ENCODE measurements at places on chromosomes 2 and 18.

DNA sequence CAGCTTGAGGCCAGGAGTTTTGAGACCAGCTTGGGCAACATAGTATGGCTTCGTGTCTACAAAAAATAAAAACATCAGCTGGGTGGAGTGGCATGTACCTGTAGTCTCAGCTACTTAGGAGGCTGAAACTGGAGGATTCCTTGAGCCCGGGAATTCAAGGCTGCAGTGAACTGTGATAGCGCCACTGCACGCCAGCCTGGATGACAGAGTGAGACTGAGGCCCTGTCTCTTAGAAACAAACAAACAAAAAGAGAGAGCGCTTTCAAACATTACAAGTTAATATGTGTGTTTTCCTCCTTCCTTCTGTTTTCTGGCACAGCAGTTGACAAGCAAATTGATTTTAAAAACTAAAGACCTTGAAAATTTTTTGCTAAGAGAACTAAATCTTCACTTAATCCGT lies 9.9 kb downstream of the EPC2 start:
- no peak for DNase-seq

DNA sequence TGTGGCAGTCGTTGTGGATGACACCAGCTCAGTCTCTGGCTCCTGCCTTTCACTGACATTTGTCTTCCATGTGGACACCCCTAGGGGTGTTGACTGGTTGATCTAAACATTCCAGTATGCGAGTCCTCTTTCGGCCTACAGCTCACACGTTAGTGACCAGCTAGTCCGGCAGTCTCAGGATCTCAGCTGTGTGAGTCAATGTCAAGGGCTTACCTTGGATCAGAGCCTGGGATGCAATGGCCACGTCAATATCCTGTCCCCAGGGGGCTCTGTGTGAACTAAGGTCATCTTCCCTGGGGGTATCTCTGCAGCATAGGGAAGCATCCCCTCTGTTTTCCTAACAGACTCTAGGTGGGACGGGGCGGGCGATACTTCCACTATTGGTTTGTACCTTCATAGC lies 35.1 kb upstream of the YWHAQ start:
- DNase-seq = no peak

DNA sequence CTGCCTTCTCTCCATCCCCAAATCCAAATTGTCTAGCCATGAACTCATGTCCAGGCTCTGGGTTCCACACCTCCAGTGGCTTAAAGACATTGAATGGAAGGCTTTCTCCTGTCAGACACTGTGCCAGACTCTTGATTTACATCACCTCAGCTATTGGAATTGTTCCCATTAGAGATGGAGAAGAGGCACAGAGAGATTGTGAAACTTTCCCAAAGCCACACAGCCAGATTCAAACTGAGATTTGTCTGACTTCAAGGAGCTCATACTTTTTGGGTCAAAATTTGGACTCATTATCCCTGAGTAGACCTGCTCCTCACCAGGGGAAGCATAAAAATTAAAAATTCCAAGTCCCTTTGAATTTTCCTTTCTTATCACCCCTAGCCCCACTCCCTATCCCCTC lies 18.9 kb upstream of the MYO3B start:
- no peak for DNase-seq

DNA sequence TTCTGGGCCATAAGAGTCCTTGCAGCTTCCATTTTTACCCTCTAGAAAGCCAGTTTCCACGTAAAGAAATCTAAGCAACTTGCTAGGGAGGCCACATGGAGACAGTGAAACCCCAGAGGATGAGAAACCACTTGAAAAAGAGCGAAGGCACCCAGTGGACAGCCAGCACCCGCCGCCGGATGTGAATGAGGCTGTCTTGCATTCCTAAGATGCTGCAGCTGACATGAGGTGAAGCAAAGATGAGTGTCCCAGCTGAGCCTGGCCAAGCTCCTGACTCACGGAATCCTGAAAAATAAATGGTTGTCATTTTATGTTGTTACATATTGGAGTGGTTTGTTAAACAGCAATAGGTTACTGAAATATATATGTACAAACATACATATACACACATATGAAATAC lies 65.9 kb upstream of the STPG4 start:
- no peak for DNase-seq

DNA sequence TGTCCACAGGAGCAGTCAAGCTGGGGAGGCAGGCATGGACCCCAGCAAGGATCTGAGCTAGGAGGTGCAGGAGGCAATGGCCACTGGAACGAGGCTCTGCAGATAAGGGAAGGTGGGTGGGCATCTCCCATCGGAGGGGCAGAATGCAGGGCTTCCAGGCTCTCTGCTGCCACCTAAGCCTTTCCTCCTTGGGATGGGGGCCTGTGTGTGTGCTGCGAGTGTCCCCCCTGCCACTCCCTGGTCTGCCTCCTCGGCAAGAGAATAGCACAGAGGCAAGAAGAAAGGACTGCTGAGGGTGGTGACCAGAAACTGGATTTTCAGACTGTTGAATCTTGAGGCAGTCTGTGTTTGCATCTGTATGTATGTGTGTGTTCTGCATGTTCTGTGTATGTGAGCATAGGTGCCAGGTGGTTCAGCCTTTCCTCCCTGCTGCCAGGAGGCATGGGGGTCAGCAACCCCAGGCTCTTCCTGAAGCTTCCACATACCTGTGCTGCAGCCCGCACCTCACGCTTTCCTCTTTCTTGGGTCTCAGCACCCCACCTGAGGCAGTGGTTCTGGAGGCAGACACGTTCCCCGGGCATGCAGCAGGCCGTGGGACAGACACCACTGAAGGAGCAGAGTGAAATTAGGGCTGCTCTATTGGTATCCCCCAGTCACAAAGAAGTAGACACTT lies 86.7 kb downstream of the EPAS1 start:
- DNase-seq = no peak

DNA sequence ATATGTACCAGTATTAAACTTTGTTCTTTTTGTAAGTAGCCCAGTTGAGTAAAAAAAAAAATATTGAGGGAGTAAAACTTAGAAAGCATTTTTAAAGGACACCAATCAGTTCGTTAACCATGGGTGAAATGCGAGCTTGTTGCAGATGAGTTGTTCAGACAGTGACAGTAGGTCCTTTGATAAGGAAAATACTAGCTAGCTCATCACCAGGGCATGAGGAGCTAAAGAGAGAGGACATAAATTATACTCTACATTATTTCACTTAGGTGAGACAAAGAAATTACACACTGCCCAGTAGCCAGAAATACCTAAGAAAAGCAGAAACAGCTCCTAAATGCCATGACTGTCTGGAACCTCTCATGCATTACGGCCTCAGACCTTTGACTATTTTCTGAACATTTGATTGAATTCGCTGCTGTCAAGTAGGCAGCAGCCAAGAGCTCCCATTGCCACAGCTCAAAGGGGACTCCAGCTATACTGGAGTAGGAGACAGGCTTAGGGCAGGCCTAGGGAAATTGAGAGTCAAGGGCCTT lies 2.6 kb upstream of the HNRNPLL start:
- DNase-seq = no peak

GRCh38 chr2:36530178-36530982 lies 67.6 kb downstream of the FEZ2 start:
- DNase-seq = no peak

GRCh38 chr18:9627642-9628041 lies 13.3 kb upstream of the PPP4R1 start:
- DNase-seq = no peak

- no peak for DNase-seq
Observed at GRCh38 chr18:3380384-3380961, 69.5 kb upstream of the TGIF1 start.

GRCh38 chr2:25598332-25598731 lies 75.0 kb downstream of the DTNB start:
- DNase-seq = no peak

GRCh38 chr2:204143216-204144014 lies 206.9 kb downstream of the ICOS start:
- no peak for DNase-seq

DNA sequence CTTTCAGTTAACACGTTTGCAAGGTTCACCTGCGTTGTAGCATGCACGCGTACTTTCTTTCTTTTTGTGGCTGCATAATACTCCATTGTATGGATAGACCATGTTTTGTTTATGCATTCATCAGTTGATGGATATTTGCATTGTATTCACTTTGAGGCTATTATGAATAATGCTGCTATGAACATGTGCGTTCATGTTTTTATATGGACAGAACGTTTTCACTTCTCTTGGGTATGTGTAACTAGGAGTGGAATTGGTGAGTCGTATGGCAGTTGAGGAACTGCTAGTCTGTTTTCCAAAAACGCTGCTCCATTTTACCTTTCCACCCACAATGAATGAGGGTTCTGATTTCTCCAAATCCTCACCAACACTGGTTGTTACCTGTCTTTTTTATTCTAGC lies 244.3 kb downstream of the GLI2 start:
- no peak for DNase-seq

DNA sequence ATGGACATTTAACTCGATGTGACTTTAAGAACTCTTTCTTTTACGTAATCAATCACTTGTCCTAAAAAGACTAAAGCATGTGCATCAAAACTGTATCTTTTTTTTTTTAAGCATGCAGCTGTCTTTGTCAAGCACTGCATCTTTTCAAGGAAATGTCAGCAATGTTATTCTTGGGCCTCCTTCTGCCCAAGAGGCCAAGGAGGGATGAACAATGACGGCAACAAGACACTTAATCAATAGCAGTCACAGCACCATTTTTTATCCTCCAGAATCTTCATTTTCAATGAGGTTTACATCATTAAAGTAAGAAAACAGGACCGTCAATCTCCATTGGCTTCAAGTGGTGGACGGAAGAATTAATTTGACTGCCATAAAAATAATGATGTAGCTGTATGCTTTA lies 253.8 kb downstream of the AFF3 start:
- DNase-seq = no peak

GRCh38 chr18:46395795-46396194 lies 261.2 kb downstream of the LOXHD1 start:
- DNase-seq = no peak

DNA sequence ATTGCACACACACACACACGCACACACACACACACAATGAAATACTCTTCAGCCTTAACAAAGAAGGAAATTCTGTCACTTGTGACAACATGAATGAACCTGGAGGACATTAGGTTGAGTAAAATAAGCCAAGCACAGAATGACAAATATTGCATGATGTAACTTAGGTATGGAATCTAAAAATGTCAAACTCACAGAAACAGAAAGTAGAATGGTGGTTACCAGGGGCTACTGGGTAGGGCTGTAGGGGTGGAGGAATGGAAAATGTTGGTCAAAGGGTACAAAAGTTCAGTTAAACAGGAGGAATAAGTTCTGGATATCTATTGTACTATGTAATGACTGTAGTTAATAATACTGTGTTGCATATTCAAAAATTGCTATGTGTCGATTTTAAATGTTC lies 29.5 kb downstream of the SCN2A start:
- no peak for DNase-seq

- no peak for DNase-seq
Observed at GRCh38 chr2:154677401-154677800, 21.1 kb upstream of the KCNJ3 start.

DNA sequence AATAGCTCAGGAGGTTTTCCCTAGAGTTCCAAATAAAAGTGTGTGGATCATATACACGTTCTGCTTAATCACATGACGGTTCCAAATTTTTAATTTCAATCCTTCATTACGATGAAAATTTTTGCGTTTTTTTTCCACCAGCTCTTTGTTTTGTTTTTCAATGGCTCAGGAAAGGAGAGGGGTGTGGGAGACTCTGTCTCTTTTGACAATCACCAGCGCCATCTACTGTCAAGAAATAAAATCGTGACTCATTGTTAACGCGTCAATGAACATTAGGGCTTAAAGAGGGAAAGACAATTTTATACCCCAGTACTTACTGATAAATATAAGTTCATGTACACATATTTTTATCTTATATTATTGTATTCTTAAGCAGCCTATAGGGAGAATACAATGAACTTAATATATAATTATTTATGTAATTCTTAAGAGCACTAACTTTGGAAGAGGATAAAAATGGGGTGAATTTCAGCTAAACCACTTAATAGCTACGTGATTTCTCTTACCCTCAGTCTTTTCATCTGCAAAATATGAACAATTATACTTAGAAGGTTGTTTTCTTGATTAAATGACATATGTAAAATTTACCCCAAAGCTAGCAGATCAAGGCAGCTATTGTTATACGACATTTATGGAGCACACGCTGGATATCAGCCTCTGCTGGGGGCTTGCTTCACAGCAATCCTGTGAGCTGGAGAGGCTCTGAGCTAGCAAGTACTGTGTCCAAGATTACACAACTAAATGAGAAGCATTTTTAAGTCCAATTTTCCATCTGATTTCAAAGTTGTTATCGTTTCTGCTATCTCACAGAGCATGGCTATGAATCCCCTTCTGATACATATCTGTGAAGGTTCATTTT lies 47.4 kb upstream of the RMDN2 start:
- peak; percentile 67 for DNase-seq

DNA sequence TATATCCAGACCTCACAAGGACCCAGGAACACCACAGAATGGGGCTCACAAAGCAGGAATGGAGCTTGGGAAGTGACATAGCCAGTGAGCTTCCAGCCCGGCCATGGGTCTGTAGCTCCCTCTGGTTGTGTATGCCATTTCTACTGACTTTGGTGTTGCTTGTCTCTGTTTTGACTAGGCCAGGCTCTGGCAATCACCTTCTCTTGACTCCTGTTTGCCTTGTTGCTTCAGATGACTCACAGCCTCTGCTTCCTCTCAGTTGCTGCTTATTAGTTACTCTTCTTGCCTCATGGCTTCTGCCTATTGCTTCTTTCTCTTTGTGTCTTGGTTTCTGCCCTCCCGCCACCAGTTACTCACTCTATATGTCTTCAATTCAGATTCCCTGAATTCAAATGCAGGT lies 15.8 kb upstream of the IER3IP1 start:
- DNase-seq = no peak

GRCh38 chr18:31269566-31269965 lies 48.4 kb upstream of the DSG1 start:
- no peak for DNase-seq

- no peak for DNase-seq
Observed at GRCh38 chr2:205524656-205525055, 157.6 kb upstream of the NRP2 start.

GRCh38 chr18:76837071-76837470 lies 14.7 kb downstream of the ZNF236 start:
- no peak for DNase-seq

All from CD4-positive, alpha-beta T cell treated with Interleukin-1 beta for 1 hour (primary cell).